ENCODE measurements at places on chromosomes 16 and 17.

GRCh38 chr17:4417129-4417667 lies 16.5 kb upstream of the SPNS3 start:
- no peak for DNase-seq

DNA sequence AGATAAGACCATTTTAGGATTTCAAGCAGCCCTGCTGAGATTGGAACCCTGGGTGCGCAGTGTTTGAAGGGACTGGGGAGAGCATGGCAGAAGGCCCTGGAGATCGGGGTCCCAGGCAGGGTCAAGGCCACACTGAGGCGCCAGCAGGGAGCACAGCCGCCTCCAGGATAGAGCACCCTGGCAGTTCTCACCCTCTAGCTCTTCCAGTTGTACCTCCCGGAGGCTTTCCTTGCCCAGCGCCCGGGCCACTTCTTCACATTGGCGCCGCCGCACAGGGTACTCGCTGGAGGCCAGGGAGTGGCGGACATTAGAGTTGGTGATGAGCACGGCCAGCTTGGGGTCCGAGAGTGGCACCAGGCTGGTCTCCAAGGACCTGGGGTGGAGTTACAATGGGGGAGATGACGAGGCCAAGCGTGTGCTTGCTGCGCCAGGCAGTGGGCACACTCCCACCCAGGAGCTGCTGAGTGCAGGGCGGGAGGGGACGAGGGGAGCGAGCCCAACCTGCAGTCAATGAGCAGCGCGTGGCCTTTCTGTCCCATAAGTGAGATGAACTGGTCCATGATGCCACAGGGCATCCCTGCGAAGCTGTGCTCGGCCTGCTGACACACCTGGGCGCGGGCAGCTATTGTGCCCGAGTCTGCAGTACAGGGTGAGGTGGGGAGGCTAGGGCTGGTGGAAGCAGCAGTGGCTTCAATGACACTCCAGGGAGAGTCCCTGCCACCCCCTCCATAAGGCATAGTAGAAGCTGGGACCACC lies 2.3 kb downstream of the GALK1 start:
- no peak for DNase-seq

GRCh38 chr16:11329071-11329491 lies 16.2 kb upstream of the RMI2 start:
- DNase-seq, result no peak

- DNase-seq, result no peak
Observed at GRCh38 chr17:72315122-72315913, 194.5 kb downstream of the SOX9 start.

DNA sequence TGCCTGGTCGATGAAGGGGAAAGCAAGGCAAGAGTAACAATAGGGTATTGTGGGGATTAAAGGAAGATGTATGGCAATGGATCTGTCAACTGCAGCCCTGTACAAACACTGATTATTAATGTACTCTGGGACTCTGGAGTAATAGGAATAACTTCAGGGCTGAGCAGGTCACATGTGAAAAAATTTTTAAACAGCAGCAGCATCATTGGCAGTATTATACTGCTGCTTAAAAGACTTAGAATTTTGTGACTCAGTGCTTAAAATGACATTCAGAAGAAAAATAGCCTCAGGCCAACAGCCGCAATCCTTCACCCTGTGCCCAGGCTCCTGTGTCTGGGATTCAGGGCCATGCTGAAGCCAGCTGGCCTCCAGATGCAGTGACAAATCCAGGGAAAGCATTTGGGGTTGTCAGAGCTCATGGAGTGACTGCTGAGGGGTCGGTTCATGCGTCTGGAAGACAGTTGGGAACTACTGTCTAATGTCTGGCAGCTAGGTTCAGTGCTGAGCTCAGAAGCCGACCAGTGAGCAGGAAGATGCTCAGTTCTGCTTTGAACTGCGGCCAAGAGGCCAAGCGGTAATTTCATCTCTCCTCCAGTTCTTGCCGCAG lies 22.2 kb downstream of the TEX2 start:
- peak; percentile 70 for DNase-seq

GRCh38 chr16:3215601-3216262 lies 19.2 kb downstream of the ZNF200 start:
- DNase-seq, result no peak

DNA sequence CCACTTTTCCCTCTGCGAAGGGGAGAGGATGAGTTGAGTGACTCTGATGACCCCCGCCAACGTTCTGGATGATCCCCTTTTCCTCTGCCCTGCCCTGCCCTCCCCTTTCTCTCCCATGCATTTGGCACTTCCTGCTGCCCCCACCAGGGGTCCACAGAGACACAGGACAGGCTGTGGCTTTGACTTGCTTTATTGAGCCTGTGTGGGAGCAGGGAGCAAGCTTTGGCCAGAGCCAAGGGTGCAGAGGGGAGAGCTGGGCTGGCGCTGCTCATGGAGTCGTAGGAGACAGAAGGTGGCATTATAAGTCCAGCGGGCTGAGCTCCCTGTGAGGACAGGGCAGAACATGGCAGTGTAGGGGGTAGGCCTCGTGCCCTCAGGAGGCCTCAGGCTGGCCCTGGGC lies 1.6 kb downstream of the PPY start:
- DNase-seq, result no peak

GRCh38 chr17:66524877-66525276 lies 222.5 kb downstream of the PRKCA start:
- DNase-seq, result no peak

DNA sequence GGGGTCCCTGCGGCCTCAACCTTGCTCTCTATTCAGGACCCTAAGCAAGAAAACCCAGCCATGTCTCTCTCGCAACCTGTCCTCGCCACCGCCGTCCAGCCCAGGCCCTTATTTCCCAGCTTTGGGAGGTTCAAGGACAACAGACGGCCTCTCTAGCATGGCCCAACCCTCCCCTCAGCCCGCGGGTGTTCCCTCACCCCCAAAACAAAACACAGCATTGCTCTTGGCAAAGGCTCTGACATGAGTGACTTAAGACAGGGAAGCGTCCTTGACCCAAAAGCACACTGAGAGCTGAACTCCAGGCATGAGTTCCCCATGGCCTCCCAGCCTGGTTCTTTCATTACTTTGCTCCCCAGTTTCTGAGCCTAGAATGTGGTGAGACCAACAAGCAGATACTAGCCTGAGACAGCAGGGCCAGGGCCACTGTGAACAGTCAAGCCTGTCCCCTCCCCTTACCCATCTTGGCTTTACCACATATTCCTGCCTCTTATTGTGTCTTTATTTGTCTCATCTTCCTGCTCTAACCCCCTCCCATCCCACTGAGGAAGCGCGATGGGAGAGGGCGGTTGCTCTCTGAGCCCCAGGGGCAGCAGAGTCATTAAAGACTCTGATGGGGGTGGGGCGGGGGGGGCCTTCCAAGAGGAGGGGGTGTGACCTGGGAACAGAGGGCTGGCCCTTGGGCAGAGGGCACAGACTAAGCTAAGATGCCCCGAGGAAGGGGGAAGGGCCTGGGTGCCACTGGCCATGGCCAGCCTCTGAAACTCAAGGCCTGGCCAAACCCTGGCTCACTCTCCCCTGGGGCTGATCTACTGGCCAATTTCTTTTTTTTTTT lies 11.8 kb downstream of the SREBF1 start:
- no peak for DNase-seq

GRCh38 chr17:78759969-78760352 lies 22.1 kb downstream of the CYTH1 start:
- DNase-seq, result no peak

DNA sequence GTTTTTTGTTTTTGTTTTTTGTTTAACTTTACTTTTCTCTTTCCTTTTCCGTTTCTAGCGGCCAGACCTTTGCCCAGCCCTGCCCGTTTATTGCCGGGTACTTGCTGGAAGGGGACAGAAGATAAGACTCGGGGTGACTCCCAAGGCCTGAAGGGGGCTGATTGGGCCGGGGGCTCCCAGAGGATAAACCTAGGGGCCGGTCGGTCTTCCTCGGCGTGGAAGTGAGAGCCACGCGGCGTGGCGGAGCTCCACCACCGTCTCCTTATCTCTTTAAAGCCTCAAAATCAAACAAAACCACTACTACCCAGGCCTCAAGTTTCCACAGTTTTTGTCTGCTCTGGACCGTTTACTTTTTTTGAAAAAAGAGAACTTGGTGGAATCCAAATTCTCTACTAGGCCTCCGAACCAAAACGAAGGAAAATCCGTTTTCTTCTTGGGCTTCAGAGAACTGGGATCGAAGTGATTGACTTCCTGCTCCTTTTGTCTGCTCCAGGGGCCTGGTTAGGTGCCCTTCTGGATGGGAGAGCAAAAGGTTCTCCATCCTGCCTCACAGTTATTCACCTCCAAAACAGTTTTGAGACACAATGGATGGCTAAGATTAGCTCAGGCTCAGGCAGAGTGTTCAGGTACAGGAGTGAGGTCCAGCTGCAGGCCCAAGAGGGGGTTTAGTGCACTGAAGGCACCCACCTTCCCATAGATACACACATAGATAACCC lies 8.5 kb upstream of the HOXB9 start:
- peak; percentile 44 for DNase-seq

- DNase-seq, result peak; percentile 82
Observed at GRCh38 chr17:80649672-80650330, 105.2 kb downstream of the RPTOR start.

DNA sequence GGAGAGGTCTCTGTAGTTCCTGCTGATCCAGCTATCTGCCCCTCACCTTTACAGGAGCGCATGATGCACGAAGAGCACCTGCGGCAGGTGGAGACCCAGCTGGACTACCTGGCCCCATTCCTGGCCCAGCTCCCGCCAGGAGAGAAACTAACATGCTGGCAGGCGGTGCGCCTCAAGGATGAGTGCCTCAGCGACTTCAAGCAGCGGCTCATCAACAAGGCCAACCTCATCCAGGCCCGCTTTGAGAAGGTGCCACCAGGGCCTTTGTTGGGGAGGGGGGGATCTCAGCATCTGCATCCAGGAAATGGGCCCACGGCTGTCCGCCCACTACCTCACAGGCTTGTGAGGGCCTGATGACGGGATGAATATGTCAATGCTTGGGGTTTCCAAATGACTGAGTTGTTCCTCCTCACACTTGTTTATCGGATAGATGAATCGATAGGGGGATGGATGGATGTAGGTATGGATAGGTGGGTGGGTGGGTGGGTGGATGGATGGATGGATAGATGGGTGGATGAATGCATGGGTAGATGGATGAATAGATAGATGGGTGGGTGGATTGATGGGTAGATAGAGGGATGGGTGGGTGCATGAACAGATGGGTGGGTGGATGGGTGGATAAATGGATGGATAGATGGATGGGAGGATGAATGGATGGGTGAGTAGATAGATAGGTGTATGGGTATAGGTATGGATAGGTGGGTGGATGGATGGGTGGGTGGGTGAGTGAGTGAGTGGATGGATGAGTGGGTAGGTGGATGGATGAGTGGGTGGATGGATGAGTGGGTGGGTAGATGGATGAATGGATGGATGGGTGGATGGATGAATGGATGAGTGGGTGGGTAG lies 7.0 kb upstream of the KATNB1 start:
- no peak for DNase-seq

DNA sequence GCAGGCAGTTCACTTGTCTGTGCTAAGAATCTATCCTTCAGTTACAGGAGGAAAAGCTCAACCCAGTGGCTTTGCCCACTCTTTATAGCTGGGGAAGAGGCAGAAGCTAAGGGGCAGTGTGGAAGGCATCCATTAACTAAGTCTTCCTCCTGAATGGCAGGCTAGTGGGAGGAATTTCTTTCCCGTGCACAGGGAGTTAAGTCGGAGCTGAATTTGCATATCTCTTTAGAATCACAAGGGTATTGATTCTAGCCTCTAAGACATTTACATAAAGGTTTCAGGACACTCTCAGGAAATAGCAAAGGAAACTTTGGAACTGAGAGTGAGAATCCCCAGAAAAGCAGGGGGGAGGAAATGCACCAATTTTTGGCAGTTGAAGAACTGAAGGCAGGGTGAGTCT lies 245.6 kb downstream of the CA10 start:
- no peak for DNase-seq

GRCh38 chr16:86530251-86531190 lies 20.2 kb downstream of the FOXF1 start:
- DNase-seq, result no peak

DNA sequence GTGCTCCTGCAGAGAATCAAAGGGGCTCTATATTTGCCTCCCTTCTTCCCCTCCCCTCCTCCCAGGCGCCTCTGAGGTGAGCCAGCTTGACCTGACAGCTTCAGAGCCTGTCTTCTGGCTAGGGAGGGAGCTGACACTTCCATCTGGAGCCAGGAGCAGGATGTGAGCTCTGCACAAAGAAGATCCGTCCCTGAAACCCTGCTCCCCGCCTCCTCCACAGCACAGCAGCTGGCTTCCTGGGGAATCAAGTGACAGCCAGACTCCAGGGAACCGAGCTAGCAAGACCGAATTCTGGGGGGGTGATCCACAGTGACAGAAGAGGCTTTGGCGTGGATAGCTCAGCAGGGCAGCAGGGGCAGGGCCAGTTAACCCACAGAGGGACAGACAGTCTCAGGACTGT lies 37.2 kb downstream of the CCDC182 start:
- DNase-seq, result no peak

GRCh38 chr17:42783062-42783790 lies 2.8 kb downstream of the WNK4 start:
- DNase-seq, result no peak

GRCh38 chr17:29412780-29413565 lies 22.8 kb downstream of the TAOK1 start:
- DNase-seq, result no peak

- no peak for DNase-seq
Observed at GRCh38 chr16:85061566-85061965, 34.0 kb downstream of the KIAA0513 start.

GRCh38 chr16:22255335-22255734 lies 41.9 kb upstream of the POLR3E start:
- DNase-seq, result no peak

GRCh38 chr17:72128039-72128438 lies 7.2 kb downstream of the SOX9 start:
- no peak for DNase-seq

DNA sequence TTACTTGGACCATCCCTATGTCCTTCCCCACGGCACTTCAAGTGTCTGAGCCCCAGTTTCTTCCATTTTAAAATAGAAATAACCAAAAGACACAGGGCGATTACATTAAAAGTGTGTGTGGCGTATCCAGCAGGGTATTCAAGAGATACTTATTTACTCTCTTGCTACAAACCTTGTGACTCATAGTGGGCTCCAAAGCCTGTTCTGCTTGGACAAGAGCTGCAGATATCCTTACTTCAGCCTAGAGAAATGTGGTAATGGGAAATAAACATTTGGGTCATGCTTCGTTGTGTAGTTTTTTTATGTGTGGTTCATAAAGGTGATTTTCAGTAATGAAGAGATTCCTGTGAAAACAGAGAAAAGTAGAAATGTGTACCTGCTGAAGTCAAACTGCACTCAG lies 288.9 kb upstream of the CDH11 start:
- DNase-seq, result no peak

GRCh38 chr17:27788919-27789318 lies 11.4 kb downstream of the NOS2 start:
- DNase-seq, result no peak

DNA sequence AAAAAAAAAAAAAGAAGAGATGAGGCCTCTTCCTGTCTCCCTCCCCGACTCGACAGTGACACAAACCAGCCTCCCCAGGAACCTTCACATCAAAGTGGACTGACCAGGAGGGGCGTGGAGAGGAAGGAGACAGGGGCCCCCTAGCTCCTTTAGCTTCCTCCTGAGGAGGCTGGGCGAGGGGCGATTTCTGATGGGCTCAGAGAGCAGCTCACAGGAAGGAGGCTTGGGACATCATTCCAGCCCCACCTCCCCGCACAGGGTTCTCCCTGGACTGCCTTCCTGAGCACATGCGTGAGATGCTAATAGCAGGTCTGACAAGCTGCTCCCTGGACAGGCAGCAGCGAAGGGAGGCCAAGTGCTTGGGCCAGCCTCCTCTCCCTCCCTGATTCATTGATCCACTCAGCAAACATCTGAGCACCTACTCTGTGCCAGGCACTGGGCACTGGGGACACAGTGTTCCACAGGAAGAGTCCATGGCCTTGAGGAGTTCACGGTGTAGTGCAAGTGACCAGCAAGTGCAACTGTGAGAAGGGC lies 14.4 kb upstream of the DOK4 start:
- no peak for DNase-seq

All from sciatic nerve (tissue), 2 donors.